ENCODE measurements at places on chromosomes 5 and 9.

DNA sequence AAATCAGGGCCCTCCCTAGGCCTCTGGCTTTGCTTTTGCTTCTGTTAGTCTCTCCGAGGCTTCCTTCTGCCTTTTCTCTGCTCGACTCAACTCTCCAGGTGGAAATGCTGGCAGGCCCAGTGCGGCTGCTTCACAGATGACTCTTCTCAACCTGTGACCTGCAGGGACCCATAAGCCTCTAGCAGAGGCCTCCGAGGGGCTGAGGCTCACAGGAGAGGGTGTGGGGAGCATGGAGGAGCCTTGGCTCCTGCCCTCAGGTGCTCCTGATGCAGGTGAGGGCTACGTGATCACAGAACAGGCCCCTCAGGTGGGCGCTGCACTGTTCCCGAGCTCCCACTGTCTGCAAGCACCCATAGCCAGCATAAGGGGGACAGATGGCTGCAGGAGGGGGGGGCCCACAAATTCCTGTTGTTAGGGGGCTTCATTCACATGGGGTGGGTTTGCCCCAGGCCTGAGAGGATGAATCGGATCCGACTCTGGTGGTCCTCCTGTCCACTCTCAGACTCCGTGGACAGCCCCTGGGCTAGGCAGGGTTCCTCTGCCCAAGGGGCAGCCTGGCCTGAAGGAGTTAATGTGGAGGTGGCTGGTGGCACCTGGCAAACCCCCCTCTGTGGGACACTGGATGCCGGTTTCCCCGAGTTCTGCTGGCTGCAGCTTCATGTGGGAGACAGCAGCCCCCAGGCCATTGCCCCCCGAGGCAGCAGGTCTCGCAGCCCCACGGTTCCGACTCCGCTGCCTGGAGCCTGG is 10.9 kb upstream of the FCN2 start:
- DNase-seq: no peak

DNA sequence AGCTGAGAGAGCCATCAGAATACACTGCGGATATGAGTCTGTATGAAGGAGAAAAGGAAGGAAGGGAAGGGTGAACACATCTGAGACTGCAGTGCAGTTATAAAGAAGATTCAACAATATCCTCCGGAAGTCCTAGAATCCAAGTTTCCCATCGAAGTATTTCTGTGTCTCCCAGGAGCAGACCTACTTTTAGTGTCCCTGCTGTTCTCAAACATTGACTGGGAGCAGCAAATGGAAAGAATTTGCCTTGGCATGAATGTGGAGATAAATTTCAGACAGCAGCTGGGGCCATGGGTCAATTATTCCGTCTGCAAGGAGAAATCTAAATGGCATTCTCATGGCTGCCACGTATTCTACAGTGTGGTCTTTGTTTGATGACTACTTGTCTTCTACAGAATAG is 478.1 kb upstream of the SMC2 start:
- DNase-seq: no peak

- no peak for DNase-seq
Measured at GRCh38 chr9:31183866-31184265, 1200.6 kb upstream of the ACO1 start.

DNA sequence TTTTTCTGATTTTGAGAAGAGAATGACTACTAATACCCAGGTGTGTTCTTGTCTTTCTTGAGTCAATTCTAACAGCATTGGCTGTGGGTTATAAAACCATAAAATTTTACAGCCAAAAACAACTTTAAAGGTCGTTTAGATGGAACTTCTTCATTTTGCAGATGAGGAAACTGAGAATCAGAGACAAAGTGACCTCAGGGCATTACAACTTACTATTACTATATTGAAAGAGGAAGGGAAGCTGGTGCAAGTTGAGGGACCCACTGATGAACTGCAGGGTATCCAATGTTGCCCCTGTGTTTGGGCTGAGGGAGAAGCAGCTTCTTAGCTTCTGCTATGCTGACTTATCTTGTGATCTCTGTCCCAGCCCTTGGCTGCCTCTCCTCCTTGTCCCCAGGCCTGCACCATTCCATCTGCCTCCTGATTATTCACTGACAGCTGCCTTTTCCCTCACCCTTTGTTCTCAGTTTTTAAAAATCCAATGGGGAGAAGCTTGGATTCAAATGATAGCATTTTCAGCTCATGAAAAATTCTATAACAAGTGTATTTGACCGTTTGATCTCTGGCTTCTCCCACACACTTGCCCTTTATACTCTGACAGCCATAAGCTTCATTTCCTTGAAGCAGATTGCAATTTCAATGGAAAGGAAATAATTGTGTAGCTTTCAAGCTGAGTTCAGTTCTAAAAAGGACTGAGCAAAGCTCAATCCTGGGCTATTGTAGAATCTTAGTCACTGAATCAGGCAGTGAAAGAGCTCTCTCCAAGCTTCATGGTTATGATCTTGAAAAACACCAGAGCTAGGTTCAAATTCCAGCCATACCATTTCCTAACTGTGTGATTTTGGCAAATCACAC is 68.5 kb downstream of the TMC1 start:
- DNase-seq: no peak

GRCh38 chr9:79489261-79490000 is 82.3 kb upstream of the TLE4 start:
- peak; percentile 77 for DNase-seq

DNA sequence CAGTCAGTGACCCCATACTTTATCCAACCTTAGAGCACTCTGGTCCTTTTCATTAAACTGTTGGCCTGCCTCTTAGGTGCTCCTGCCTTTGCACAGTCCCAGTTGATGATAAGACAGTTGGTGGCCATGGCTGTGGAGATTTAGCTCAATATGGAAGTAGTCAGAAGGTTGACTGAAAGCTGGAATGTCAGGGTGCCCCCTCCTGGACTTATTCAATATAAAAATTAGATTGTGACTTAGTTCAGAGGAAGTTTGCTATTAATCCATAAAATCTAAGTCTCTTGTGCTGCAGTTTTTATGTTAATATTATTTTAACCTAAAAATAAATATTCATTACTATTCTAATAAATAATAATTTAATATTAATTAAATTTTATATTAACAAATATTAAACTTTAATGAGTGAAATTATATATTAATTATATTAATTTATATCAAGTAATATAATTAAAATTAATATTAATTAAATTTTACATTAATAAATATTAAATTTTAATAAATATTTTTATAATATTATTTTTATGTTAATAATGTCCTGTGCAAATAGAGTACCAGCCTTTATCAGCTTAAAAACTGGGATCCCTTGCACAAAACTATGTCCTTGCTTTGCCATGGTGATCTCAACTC is 77.7 kb upstream of the ADAMTSL1 start:
- DNase-seq: no peak

- no peak for DNase-seq
Measured at GRCh38 chr9:114061830-114062474, 16.1 kb downstream of the AMBP start.

GRCh38 chr5:107541400-107541799 is 129.3 kb downstream of the EFNA5 start:
- DNase-seq: no peak

GRCh38 chr9:94603259-94604160 is 9.9 kb upstream of the FBP2 start:
- peak; percentile 4 for DNase-seq

GRCh38 chr9:7403839-7404487 is 395.6 kb downstream of the DMAC1 start:
- no peak for DNase-seq

- no peak for DNase-seq
Measured at GRCh38 chr5:82719368-82719767, 357.8 kb downstream of the TMEM167A start.

DNA sequence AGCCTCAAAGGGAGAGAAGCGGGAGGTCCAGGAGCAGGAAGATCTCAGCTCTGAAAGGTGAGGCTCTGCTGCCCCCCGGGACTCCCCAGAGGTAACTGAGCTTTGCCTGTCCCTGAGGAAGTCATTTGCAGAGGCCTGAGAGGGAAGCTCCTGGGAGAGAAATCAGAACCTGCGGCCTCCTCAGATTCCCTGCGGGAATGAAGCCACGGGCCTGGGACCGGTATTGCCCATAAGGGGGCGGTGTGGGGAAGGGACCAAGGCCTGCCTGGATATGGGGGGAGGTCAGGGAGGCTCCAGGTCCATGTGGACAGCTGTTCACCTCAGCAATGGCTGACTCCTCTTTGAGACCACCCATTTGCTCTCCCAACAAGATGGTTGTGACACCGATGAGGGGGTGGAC is 1.3 kb downstream of the SPATA31E1 start:
- no peak for DNase-seq

DNA sequence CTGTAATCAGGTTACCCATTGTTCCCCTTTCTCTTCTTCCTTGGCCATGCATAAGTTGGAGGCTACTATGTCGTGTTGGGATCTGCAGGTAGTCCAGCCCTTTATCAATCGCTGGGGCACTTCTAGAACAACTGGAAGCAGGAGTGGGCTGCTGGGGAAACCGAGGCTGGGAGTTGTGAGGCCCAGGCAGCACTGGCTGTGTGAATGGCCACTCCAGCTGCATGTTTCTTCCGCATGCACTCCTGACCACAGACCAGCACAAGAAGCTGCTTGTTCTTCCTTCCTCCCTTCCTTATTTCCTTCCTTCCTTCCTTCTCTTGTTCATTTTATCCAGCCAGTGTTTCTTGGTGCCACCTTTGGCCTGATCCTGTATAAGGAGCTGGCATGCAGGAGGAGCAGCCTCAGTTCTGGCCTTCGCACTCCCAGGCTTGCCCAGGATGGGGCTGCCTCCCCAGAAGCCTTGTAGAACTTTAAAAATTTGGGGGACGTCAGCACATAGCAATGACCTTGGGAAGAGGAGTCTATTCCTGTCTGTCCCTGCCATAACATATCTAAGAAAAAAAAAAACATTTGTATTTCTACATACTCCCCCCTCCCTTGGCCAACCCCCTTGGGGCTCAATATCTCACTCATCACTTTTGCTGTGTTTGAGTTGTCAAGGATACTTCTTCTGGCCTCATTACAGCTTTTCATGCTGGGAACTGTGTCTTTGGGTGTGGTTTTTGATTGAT is 20.8 kb upstream of the CXCL14 start:
- no peak for DNase-seq

DNA sequence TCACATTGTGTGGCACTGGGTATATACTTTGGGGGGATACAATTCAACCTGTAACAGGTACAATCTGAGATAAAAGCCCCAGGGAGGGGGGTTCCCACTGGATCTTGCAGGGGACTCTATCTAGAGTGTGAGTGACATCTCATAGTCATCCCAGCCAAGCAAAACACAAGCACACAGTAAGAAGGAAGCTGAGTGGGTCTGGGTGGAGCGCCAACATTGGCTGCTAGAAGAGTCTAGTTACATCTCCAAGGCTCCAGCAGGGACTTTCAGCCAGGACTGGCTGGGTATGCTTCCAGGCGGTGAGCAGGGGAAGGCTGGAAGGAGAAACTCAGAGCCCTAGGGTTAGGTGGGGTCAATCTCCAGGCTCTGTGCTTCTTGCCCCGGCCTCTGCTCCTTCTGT is 53.0 kb downstream of the IL31RA start:
- DNase-seq: peak; percentile 47

DNA sequence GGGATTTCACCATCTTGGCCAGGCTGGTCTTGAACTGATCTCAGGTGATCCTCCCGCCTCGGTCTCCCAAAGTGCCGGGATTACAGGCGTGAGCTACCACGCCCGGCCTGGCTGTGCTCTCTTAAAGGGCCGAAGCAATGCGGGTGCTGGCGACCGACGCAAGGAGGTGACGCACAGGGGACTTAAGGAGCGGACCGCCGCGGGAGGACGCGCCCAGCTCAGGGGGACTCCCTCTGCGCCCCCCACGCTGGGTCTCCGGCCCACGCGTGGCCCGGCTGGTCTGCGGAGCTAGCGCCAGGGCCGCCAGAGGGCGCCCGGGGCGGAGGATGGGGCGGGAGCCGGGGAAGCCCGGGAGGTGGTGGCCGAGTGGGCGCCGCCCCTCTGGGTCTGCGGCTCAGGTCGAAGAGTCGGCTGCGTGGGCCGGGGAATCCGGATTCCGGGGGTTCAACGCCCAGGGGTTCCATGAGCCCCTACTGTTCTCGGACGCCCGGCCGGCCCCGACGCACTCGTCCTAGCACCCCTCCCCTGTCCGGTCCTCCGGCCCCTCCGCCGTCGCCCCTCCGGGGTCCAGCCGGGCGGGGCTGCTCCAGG is 502 bp upstream of the CERCAM start:
- DNase-seq: no peak

GRCh38 chr5:170638454-170639220 is 134.8 kb downstream of the KCNIP1 start:
- no peak for DNase-seq

DNA sequence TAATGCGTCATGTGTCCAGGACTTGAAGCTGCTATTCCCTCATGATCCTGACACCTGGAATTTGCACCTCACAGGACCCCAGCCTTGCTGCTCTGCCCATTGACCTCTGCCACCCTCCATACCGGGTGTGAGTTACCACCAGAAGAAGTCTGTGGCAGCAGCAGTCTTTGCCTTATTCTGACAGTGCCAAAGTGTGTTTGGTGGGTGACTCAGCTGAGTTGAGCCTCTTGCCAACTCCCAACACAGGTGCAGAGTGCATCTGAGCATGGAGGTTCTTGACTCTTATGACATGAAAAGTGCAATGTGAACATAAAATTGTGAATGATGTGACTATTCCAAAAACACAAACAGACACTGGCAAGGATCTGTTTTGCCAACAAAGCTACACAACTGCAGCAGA is 1166.5 kb upstream of the CDH18 start:
- no peak for DNase-seq

DNA sequence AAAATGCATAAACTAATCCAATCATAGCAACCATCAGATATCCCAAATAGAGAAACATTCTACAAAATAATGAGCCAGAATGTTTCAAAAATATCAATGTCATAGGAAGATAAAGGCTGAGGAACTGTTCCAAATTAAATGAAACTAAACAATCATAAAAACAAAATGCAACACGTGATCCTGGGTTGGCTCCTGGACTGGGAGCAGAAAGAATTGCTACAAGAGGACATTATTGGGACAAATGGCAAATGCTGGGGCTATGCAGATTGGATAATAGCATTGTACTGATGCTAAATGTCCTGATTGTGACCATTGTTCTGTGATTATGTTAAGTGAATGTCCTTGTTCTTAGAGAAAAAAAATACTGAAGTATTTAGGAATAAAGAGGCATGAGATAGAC is 54.2 kb upstream of the AKNA start:
- no peak for DNase-seq

GRCh38 chr9:16449076-16449730 is 421.3 kb downstream of the BNC2 start:
- DNase-seq: no peak

GRCh38 chr5:151208481-151208914 is 15.4 kb downstream of the CCDC69 start:
- DNase-seq: no peak

DNA sequence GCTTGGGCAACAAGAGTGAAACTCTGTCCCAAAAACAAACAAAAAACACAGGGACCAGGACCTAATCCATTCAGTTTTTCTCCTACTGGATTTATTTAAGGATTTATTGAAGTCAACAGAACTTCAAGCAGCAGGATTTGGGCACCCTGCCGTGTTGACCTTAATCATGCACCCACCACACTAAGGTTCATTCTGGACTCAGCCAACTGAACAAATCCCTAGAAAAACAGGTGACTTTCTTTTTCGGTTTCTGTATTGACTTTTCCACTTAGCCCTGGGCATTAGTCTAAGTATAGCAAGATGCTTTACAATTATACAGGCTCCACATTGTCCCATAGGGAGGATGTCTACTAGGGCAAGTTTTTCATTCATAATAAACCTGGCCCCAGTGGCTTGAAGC is 30.0 kb downstream of the ZNF131 start:
- DNase-seq: no peak

GRCh38 chr5:164672931-164673694 is 1167.7 kb downstream of the MAT2B start:
- DNase-seq: no peak

Data from smooth muscle cell of the brain vasculature (primary cell).